Cerebellar nuclear complex (tissue), 1 donor: ENCODE measurements at places on chromosomes 4 and X.

DNA sequence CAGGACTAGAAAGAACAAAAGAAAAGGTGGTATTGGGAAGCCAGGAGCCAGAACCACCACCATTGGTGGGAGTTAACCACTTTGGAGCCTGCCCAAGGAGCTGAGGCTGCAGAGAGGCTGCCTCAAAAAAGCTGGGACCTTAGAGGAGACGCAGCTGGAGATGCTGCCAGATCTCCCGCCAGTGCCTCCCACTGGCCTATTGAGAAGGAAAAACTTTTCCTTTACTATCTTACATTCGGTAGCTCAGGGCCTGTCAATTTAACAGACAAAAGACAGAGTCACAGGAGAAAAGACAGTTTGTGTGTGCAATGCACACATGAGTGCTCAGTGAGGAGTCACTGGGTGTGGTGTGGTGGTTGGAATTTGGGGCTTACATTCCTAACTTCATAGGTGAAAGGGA lies 52.4 kb upstream of the HPSE start:
- no peak for DNase-seq

GRCh38 chr4:84482564-84483563 lies 16.2 kb downstream of the NKX6-1 start:
- DNase-seq = no peak

- DNase-seq = no peak
Measured at GRCh38 chrX:21955403-21956189, 15.1 kb downstream of the SMS start.

DNA sequence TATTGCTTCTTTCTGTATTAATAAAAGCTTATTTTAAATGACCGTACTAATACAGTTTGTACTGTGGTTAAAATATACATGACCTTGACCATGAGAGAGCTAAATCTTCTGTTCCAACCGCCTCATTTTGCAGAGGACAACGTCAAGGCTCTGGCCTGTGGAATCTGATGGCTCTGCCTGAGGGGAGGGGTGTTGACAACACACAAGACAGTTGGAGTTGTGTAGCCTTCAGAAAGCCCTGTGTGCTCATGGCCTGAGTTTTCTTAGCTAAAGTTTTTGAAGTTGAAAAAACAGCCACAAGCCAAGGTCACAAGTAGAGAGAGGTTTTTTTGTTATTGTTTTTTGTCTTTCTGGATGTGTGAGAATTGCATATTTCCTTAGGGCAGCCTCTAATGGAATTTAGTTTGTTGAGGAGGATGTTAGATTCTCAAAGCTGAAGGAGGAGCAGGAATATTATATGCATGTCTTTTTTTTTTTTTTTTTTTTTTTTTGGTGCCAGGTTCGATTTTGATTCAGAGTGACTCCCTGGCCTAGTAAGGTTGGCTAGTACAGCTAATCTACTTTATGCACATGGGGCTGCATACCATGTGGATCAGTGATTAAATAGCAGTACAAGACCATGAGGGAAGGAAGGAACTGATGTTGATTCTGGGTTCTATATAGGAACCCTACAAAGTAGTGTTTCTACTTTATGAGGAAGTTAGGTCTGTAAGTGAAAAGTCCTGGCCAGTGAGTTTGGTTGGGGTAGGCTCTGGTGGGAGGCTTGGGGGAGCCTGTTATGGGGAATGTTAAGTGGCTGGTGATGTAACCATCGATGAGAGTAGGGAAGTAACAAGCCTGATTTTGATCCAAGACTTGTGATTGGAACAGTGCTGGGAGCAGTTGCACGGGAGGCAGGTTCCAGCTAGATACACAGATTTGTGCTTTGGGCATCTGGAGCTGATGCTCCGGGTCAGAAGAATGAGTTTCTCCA lies 20.3 kb downstream of the SMS start:
- DNase-seq = no peak

- no peak for DNase-seq
Measured at GRCh38 chr4:73908965-73909364, 39.8 kb downstream of the CXCL1 start.

DNA sequence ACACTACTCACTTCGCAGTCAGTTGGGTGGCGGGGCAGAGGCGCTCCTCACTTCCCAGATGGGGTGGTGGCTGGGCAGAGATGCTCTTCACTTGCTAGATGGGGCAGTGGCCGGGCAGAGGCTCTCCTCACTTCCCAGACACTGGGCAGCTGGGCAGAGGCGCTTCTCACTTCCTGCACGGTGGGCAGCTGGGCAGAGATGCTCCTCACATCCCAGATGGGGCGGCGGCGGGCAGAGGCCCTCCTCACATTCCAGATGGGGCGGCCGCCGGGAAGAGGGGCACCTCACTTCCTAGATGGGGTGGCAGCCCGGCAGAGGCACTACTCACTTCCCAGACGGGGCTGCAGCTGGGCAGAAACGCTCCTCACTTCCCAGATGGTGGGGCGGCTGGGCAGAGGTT lies 199.8 kb downstream of the RTL9 start:
- no peak for DNase-seq

- no peak for DNase-seq
Measured at GRCh38 chr4:41878991-41879491, 56.2 kb upstream of the TMEM33 start.

GRCh38 chrX:111467896-111468295 lies 43.5 kb upstream of the SERTM2 start:
- no peak for DNase-seq

DNA sequence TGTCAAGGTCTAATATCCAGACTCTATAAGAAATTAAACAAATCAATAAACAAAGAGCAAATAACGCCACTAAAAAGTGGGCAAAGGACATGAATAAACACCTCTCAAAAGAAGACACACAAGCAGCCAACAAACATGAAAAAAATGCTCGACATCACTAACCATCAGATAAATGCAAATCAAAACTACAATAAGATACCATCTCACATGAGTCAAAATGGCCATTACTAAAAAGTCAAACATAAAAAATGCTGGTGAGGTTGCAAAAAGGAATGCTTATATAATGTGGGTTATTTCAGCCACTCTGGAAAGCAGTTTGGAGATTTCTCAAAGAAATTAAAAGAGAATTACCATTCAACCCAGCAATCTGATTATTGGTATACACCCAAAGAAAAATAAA lies 481.1 kb downstream of the STPG2 start:
- no peak for DNase-seq

DNA sequence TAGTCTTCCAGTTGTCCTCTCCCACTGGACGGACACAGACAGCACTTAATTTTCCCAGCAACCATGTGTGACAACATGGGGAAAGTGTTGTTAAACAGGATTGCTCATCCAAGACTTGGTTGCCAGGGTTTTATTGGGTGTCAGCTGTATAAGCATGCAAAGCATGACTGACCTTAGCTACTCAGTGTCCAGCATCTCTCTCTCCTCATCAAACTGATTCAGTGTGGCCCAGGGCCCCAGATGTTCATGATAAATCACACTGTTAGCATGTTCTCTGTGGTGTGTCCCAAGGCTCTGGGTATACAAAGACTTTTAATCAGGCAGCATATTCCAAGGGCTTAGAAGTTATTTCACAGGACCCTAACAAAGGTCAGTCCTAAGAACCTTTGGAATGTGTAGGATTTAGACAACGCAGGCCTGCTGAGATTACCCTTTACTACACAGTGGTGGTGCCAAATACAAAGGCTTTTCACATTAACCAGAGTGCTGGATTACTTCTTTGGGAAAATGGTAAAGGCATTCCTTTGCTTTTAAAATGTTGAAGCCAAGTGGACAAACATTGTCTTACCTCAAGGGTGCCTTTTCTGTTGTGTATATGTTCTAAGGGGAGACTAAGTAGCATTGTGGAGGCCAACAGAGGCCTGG lies 213.3 kb downstream of the GLUD2 start:
- no peak for DNase-seq

- DNase-seq = no peak
Measured at GRCh38 chr4:40992472-40993295, 221.7 kb downstream of the APBB2 start.

DNA sequence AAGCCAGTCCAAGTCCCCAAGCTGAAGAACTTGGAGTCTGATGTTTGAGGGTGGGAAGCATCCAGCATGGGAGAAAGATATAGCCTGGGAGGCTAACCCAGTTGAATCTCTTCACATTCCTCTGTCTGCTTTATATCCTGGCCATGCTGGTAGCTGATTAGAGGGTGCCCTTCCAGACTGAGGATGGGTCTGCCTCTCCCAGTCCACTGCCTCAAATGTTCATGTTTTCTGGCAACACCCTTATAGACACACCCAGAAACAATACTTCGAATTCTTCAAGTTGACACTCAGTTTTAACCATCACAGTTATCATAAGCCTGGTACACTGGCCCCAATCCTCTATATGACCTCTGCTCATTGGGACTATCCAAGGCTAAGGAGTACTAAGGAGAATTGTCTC lies 124.1 kb upstream of the WDR1 start:
- DNase-seq = no peak

GRCh38 chr4:34629451-34629850 lies 1614.9 kb downstream of the ARAP2 start:
- DNase-seq = no peak

GRCh38 chrX:49850028-49850427 lies 20.9 kb downstream of the PAGE4 start:
- no peak for DNase-seq

DNA sequence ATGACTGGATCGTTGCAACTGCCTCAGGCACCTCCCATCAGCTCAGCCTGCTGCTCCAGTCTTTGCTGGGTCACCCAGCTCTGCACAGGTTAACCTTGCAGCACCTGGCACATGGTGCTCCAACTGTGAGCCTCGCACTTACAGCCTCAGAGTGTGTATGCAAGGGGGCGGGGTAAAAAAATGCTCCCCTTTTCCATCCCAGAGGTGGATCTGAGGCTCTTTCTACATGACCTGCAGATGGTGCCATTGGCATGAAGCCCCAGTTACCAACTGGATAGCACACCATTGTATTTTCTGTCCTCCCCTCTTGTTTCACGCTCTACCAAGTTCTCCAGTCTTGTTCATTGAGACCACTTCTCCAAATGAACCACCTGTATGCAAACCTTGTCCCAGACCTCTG lies 46.2 kb upstream of the TRPC3 start:
- no peak for DNase-seq

GRCh38 chr4:105191621-105192210 lies 45.0 kb downstream of the TET2 start:
- DNase-seq = no peak

DNA sequence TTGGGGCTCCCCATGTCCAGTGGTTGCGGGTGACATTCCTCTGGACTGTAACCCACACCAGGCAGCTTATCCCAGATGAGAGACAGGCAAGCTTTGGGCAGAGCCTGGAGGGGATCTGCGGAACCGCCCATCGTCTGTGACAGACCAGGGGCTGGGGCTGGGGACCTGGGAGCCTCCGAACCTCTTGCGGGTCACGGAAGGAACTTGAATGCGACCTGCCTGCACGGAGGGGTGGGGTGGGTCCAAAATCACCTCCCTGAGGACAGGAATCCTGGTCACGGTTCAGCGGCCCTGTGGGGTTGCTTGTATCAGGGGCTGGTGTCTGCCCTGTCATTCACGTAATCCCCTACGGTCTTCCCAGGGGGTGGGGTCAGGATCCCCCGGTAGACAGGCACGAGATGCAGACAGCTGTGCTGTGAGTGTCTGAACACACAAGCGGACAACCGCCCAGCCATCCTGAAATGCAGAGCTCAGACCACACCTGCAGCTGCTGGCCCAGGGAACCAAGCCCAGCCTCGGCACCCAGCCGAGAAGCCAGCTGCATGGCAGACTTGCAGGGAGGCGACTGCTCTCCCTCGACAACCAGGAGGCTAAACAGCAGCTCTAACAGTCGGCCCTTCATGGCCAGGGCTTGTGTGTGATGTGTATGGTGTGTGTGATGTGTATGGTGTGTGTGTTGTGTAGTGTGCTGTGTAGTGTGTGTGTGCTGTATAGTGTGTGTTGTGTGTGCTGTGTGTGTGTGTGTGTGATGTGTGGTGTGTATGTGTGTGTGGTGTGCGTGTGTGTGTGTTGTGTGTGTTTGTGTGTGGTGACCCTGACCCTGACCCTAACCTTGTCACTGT lies 105.9 kb upstream of the ADRA2C start:
- DNase-seq = no peak

- DNase-seq = no peak
Measured at GRCh38 chr4:150982557-150983233, 32.4 kb downstream of the LRBA start.

DNA sequence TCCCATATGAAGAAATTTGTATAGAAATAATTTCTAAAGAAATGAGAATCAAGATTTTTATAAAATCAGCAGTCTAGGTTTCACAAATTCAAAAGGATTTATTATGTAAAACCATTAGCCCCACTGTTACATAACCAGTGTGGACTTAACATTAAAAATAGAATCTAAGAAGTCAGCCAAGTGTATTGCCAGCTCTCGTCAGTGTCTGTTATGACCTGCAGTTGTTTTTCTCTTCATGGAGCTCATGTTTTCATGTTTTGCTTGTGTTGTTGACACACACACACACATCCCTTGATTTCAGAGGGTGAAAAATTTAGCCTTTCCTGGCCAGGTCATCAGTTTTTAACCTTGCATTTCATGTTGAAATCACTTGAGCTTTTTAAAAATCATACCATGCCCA lies 39.5 kb downstream of the USP38 start:
- DNase-seq = peak; percentile 60

DNA sequence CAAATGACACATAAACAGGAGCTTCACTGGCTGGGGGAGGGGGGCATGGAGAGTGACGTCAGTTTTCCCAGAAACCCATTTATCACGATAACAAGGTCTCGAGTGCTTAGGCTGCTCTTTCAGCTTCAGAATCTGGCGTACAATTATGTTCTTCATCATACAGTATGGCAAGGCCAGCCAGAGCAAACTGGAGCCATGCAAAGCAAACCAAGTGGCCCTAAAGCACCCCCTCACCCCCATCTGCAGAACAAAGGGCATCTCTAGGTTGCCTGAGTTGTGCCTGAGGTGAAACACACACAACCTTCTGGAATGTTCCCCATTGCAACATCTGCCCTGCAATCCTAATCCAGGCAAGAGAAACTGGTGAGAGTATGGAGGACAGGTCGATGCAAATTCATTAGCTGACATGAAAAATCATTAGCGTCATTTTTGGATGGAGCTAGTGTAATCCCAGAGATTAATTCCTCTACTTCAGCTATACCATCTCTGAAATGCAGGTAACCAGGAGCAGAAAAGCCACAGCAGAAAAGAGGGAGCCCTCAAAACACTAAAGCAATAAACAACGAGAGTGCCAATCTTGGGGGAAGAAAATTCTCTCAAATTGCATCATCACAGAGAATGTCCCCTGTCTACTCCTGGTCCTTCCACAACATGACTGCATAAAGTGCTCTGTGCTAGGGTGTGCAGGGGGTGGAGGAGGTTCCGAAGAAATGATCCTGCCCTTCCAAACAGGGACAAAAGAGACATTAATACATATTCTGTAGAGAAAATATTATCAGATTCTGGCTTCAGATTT lies 1.8 kb downstream of the SEPTIN6 start:
- no peak for DNase-seq

DNA sequence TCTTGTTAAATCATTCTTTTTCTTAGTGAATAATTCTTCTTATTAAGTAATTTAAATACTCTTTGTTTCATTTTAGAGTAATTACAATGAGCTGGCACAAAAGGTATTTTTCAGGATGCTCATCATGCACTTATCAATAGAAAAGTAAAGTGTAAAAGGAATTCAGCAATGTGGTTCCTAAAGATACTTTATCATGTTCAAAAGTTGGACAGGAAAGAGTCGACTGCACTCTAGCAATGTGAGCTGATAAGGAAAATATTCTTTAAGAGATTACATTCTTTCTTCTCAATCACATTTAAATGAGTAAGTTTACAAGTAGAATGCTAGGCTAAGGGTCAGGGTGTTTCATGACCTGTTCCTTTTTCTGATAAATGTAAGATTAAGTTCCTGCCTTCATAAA lies 609.5 kb upstream of the FAM241A start:
- DNase-seq = no peak
